ENCODE measurements at places on chromosomes 5 and 9. TPM values are rescaled to one million over a fixed set of nuclear protein-coding genes. Genes with fewer than 3 reads are reported as not detected.

DNA sequence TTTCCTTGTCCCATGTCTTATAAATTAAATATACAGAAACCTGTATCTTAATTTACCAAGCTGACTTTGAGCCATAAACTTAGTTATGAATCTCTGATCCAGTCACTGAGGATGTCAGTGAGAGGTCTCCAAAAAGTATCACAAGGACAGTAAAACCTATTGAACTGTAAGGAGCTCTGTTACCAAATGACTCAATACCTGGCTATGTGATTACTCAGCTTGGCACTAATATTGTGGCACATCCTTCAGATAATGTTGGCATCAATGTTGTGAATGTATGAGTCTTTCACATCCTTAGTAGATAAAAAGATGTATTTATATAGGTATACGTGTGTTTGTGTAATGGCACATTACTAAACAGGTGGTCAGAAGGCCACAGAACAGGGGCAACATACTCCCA lies 18.0 kb upstream of the CAPSL start:
- no peak for DNase-seq

CDO1 gene
- total RNA-seq = 0.32 TPM

- DNase-seq = no peak
Observed at GRCh38 chr9:72144756-72145492, 4.3 kb upstream of the GDA start.

- DNase-seq = no peak
Observed at GRCh38 chr5:60223342-60223741, 329.8 kb upstream of the PDE4D start.

DNA sequence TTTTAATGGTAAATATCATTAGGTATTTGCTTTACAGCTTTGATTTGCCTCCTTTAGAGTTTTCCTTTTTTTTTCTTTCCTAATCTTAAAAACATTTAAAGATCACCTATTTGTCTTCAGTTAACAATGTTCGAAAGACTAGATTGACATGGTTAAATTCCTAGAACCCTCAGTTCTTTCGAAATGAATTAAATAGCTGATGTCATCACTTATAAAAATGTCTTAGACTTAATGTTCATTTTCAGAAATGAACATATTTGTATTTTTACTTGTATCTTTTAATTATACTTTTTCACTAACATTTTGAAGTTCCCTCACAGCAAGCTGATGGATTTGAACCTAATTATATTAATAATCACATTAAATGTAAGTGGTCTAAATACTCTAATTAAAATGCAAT lies 205.3 kb upstream of the IRX4 start:
- no peak for DNase-seq

All from fibroblast of villous mesenchyme (primary cell).